Activated CD4-positive, alpha-beta T cell treated with anti-CD3 and anti-CD28 coated beads, Interleukin-2, amount 10 ng/mL, durations not matched to agents 7 days and 5 days (primary cell): ENCODE measurements at places on chromosomes 2 and 18. TPM values are rescaled to one million over a fixed set of nuclear protein-coding genes. Genes with fewer than 3 reads are reported as not detected.

LRP2 gene
- total RNA-seq, result 0.02 TPM

CCL20 gene
- not detected for total RNA-seq

SLC39A6 gene
- total RNA-seq, result 20.1 TPM

TDRD15 gene
- total RNA-seq, result not detected

RAB12 gene
- 13.5 TPM for total RNA-seq

CTLA4 gene
- total RNA-seq, result 22.7 TPM

BOLL gene
- total RNA-seq, result not detected

NAT8 gene
- not detected for total RNA-seq

PPIG gene
- total RNA-seq, result 61.7 TPM

NAB1 gene
- total RNA-seq, result 28.9 TPM

PIEZO2 gene
- not detected for total RNA-seq

GPR75 gene
- 2.6 TPM for total RNA-seq

MGAT4A gene
- 109 TPM for total RNA-seq

ELOA2 gene
- total RNA-seq, result not detected

HOXD13 gene
- not detected for total RNA-seq

C2orf81 gene
- 3.3 TPM for total RNA-seq

C1GALT1C1L gene
- not detected for total RNA-seq

DYNC1I2 gene
- total RNA-seq, result 52.5 TPM

SEC11C gene
- total RNA-seq, result 63.3 TPM

ASAP2 gene
- 0.25 TPM for total RNA-seq

PARD3B gene
- 0.77 TPM for total RNA-seq

ANKRD30BL gene
- not detected for total RNA-seq

FIGN gene
- not detected for total RNA-seq

AOX1 gene
- 0.19 TPM for total RNA-seq

ITGAV gene
- 7.0 TPM for total RNA-seq

IL1A gene
- 0.21 TPM for total RNA-seq

REG1B gene
- not detected for total RNA-seq
